ENCODE measurements at places on chromosomes 1 and 21. TPM values are rescaled to one million over a fixed set of nuclear protein-coding genes. Genes with fewer than 3 reads are reported as not detected.

CLDN17 gene
- not detected for total RNA-seq

HES3 gene
- not detected for total RNA-seq

ERRFI1 gene
- 27.3 TPM for total RNA-seq

ATP6V1G3 gene
- not detected for total RNA-seq

KCNJ9 gene
- not detected for total RNA-seq

DIO1 gene
- not detected for total RNA-seq

LIN28A gene
- total RNA-seq: not detected

FBXO2 gene
- 0.32 TPM for total RNA-seq

AUNIP gene
- total RNA-seq: 5.5 TPM

CD53 gene
- total RNA-seq: 0.97 TPM

FAM72C gene
- 0.65 TPM for total RNA-seq

FAM177B gene
- total RNA-seq: not detected

RIPPLY3 gene
- not detected for total RNA-seq

NRAS gene
- total RNA-seq: 87.4 TPM

ODF2L gene
- total RNA-seq: 52.4 TPM

FAM89A gene
- total RNA-seq: 24.7 TPM

SHCBP1L gene
- not detected for total RNA-seq

AMY1B gene
- total RNA-seq: not detected

KRTAP20-4 gene
- not detected for total RNA-seq

FAM131C gene
- not detected for total RNA-seq

CACHD1 gene
- 3.2 TPM for total RNA-seq

TLR5 gene
- 0.32 TPM for total RNA-seq

OPTC gene
- not detected for total RNA-seq

TTC34 gene
- under 0.01 TPM for total RNA-seq

FMOD gene
- total RNA-seq: 0.76 TPM

CR1L gene
- total RNA-seq: not detected

LHX8 gene
- total RNA-seq: not detected

AKR7A3 gene
- total RNA-seq: 0.30 TPM

SUCO gene
- total RNA-seq: 22.4 TPM

TNFRSF18 gene
- not detected for total RNA-seq

BLACAT1 gene
- total RNA-seq: not detected

ETNK2 gene
- 9.1 TPM for total RNA-seq

MPZ gene
- total RNA-seq: 0.32 TPM

ST6GALNAC5 gene
- total RNA-seq: 1.5 TPM

CFHR4 gene
- not detected for total RNA-seq

MORN1 gene
- total RNA-seq: 6.2 TPM

TRPM2 gene
- not detected for total RNA-seq

HORMAD1 gene
- not detected for total RNA-seq

RPTN gene
- not detected for total RNA-seq

LCE1D gene
- total RNA-seq: not detected

KRTAP21-2 gene
- total RNA-seq: not detected

RGSL1 gene
- total RNA-seq: not detected

MAGI3 gene
- total RNA-seq: 10.1 TPM
